Panc1 (cell line): ENCODE measurements at places on chromosomes 1 and 21.

- DNase-seq: no peak
Observed at GRCh38 chr21:32604464-32604863, 7.7 kb downstream of the CFAP298 start.

DNA sequence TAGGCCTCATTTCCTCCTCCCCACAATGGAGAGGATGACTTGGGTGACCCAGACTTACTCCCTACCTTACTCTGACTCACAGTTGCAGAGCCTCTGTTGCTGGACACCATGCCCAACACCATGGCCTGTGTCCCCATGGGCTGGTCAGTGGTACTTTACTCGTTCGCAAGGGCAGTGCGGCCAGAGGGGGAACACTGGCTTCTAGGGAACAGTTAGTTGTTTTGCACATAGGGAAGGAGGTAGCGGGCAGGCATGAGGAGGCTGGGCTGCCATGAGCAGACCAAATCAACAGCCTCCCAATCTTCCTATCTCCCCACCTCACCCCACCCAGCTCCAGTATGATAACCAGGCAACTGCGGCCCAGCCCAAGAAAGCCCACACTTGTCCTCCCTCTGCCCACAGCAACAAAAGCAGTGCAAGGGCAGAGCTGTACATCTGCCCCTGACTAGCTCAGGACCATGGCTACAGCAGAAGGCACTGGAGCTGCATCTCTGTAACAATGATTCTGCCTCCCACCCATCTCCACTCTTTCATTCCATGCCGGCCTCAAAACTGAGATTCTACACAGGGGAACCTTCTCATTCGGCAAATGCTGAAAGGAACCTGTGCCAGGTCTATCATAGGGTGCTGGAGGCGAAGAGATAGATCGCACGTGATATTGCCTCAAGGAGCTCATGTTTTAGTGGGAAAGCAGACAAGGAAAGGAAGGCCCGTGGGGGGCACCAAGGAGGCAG lies 18.6 kb downstream of the TAL1 start:
- DNase-seq: no peak

GRCh38 chr1:61362351-61362750 lies 280.0 kb downstream of the NFIA start:
- DNase-seq: no peak

GRCh38 chr1:198754670-198755069 lies 115.8 kb downstream of the PTPRC start:
- DNase-seq: no peak

DNA sequence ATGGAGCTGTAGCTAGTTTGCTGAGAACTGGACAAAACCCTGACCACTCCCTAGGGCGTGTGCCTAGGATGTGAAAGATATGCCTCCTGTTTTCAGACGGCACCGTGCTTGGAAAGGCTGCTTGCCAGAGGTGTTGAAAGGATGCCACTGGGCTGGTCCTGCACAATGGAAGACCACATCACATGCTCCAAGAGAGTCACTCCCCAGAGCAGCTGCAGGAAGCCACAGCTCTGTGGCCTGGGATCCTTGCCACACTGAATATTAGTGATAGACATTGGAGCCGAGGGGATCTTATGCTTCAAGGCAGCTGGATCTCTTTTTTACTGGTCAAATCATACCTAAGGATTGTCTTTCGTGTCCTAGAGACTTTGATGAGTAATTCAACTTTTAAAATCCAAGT lies 6.6 kb upstream of the APP start:
- no peak for DNase-seq

DNA sequence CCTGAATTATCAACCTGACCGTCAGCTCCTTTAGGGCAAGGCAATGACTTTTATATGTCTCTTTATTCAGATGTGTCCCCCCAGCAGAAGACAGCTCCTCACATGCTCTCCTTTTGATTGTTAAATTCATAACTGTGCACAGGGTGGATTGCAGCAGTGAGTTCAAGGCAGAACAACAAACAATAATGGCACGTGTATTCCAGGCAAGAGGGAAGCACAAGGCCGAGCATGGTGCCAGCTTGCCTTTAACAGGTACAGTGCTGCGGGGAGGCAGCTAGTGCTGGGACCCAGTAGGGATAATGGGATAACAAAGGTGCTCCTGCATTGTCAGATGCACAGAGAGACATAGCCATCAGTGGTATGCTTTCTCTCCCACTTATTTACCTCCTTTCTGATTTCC lies 248.4 kb downstream of the RHOU start:
- DNase-seq: no peak

DNA sequence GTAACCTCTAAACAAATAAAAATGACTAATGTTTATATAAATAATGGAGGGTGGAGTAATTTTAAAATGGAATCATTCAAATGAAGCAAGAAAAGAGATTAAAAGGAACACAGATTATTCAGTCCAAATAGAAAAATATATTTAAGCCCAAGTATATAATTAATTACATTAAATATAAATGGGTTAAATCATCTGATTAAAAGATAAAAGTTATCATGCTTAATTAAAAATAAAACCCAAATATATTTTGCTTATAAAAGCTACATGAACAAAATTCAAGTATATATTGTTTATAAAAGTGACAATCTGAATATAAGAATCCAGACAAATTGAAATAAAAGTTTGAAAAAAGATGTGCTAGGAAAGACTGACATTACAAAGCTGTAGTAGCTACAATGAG lies 63.9 kb upstream of the ACTRT2 start:
- no peak for DNase-seq

- DNase-seq: no peak
Observed at GRCh38 chr1:43035821-43036741, 77.4 kb upstream of the SLC2A1 start.

GRCh38 chr1:224668984-224669383 lies 52.9 kb downstream of the CNIH3 start:
- no peak for DNase-seq

DNA sequence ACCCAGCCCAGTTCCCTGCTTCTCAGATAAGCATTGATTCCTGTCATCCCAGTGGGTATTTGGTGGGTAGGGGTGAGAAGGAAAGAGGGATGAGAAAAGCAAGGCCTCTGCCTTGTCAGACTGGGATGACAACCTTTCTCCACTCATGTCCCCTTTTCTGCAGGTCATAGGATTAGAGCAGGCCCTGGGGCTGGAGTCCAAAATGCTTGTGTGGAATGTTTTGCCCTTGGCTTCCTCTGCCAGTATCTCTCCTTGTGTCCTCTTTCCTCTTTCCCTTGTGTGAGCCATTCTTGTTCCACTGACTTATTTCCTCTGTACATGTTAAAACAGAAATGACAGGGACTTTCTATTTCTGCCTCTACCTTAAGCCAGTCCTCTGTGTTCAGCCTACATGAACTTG lies 4.1 kb downstream of the ATP2B4 start:
- DNase-seq: no peak

DNA sequence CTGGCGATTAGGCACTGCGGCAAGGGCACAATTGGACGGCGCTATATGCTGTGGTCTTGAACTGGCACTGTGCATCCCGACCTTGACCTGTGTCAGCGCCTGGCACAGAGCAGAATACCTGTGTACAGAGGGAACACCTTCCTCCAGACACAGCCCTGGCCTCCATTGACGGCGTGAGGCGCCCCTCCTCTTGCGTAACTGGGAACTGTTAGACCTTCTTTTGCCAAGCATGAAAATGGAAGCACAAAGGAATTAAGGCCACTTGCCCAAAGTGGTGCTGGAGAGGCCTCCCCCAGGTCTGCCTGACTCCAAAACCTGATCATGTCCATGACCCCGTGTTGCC lies 6.8 kb upstream of the AGTRAP start:
- DNase-seq: no peak

DNA sequence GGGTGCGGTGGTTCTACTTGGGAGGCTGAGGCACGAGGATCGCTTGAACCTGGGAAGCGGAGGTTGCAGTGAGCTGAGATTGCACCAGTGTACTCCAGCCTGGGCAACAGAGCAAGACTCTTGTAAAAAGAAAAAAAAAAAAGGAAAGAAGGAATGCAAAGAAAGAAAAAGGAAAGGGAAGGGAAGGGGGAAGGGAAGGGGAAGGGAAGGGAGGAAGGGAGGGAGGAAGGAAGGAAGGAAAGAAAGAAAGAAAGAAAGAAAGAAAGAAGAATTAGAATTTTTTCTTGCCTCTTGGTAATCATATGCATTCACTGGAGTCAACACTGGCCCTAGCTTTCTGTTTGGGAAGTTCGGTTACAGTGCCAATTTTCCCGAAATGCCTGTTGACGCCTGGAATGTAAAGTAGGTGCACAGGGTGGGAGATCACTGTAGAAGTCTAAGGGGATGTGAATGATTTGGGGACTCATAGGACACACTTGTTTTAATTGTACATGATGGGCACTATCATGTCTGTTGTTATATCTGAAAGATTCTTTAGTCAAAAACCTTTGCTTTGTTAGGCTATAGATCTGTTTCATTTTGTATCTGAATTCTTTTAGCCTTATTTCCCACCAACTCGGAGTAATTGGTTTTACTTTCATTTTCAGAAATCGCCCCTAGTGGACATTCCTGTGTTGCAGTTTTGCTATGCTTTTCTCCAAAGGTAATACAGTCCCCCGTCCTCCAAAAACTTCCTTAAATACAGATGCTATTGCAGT lies 59.8 kb upstream of the MORC3 start:
- peak; percentile 38 for DNase-seq

DNA sequence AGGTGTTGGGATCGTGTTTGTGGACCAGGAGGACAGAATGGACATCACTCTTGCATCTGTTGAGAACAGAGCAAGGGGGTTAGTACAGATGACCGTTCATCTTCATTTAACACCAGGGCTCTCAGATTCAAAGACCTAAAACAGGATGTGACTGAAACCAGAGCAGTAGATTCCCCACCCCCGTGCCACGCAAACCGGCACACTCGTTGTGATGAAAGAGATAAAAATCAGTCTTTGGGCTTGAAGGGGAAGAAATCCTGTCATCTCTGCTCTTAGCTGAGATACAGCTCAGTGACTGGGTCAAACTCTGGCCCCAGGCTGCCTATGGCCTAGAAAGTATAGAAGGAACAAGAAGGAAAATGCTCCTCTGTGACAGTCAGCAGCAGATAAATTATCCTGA lies 146.2 kb upstream of the KRTAP19-8 start:
- no peak for DNase-seq

- no peak for DNase-seq
Observed at GRCh38 chr21:45836268-45836655, 145.3 kb upstream of the COL6A1 start.
